ENCODE measurements at places on chromosomes 12 and 14. TPM values are rescaled to one million over a fixed set of nuclear protein-coding genes. Genes with fewer than 3 reads are reported as not detected.

The EXOC5 gene
- 104 TPM for total RNA-seq

The GRIP1 gene
- 1.2 TPM for total RNA-seq

- no peak for DNase-seq
- H3K4me1 ChIP-seq: no peaks in the 10 kb centered on the region
- H3K27me3 ChIP-seq: peaks cover 89% of the 10 kb centered on the region
- no peaks in the 10 kb centered on the region for H3K36me3 ChIP-seq
Observed at GRCh38 chr14:56797003-56797568, 13.2 kb downstream of the OTX2 start.

DNA sequence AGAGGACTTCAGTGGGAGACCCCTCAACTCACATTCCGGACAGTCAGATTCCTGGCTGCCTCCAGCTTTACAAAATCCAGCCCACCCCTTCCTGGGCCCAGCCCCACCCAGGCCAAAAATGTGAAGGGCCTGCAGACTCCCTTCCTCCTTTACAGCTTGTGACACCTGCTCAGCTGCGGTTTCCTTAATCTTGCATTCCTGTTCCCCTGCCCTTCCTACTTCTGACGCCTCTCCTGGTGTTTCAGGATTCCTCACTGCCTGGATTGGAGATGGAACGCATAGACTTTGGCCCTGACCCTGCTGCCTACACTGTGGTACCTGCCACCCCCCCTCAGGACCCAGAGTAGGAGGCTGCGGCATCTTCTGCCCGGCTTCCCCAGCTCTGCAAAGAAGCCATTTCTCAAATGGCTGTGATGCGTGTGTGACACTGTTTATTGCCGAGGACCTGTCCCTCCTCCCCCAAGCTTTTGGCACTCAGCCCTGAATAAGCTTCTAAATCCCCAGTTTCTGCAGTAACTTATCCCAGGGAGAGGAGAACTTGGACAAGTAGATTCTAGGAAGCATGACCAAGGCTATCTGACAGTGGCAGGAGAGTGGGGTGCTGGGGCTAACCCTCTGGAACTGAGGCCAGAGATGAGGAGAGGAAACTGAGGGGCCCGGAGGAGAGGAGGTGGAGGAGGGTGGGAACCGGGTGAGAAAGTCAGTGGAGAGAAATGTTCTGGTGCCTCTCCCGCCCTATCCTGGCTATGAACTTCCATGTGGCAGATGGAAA is 24.9 kb upstream of the BCDIN3D start:
- H3K4me3 ChIP-seq: no peak overlapping the region
- peaks cover 7% of the 10 kb centered on the region for H3K27me3 ChIP-seq
- no peak for DNase-seq
- H3K4me1 ChIP-seq: peaks cover 20% of the 10 kb centered on the region
- H3K27ac ChIP-seq: no peak overlapping the region
- no peaks in the 10 kb centered on the region for H3K36me3 ChIP-seq

GRCh38 chr12:52907092-52907810 is 2.4 kb upstream of the KRT8 start:
- peaks cover 17% of the 10 kb centered on the region for H3K4me1 ChIP-seq
- peak; percentile 25 for DNase-seq
- H3K27me3 ChIP-seq: no peaks in the 10 kb centered on the region
- H3K27ac ChIP-seq: no peak overlapping the region
- no peak overlapping the region for H3K4me3 ChIP-seq
